ENCODE measurements at places on chromosomes 13 and 19.

- DNase-seq = no peak
Observed at GRCh38 chr19:35346193-35347052, 1.3 kb upstream of the FFAR1 start.

GRCh38 chr13:99542788-99543406 is 41.6 kb downstream of the TM9SF2 start:
- DNase-seq = no peak

- no peak for DNase-seq
Observed at GRCh38 chr19:2761876-2762782, 20.9 kb downstream of the SGTA start.

DNA sequence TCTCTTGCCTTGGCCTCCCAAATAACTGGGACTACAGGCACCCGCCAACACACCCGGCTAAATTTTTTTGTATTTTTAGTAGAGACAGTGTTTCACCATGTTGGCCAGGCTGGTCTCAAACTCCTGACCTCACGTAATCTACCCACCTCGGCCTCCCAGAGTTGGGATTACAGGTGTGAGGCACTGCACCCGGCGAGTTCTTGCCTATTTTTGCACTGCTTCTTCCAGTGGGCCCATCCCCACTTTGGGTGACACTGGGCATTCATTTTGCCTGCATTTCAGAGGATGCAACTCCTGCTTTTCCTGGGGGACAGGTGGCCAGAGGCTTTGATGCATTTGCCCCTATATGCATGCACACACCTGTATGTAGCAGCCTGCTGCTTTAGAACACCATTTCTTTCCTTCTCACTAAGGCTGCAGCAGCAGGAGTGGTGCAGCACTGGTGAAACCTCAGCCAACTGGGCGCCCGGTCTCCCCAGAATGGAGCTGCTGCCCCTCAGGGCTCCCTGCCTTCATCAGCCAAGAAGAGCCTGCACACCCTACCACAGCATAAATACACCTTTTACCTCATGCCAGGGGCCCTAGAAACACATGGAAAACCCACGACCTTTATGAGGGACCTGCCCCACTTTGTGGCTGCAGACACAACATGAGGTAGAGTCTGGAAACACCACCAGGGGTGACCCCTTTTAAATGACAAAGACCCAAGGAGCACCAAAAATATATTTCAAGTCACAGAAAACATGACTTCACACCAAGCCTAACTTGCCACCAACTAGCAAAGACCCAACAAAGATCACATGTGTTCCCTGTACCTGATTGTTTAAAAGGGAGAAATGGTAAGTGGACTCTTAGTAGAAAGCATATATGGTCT is 36.8 kb upstream of the POP4 start:
- DNase-seq = no peak

- DNase-seq = no peak
Observed at GRCh38 chr19:38813323-38813722, 578 bp upstream of the LGALS4 start.
